M059J (cell line): ENCODE measurements at places on chromosomes 16 and 17.

- peak; percentile 51 for DNase-seq
These were observed 414 bp downstream of the NARF start for GRCh38 chr17:82458885-82459424.

- no peak for DNase-seq
These were observed 14.0 kb downstream of the C16orf74 start for GRCh38 chr16:85736921-85737320.

DNA sequence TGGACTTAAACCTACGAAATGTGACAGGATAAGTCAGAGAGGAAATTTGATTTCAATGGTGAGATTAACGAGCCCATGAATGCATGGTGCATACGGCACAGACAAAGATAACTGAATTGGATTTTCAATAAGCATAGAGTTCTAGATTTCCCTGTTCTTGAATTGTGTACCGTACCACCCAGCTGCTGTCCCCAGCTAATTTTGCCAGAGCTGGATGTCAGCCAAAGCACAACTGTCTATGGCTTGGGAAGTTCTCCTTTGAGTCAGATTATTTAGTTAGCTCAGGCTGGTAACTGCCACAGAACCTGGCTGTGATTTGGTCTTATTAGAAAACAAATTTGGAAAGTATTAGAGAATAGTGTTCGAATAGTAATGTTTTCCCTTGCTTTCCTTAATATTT, 143.1 kb downstream of the CDH13 start:
- no peak for DNase-seq

GRCh38 chr16:79707876-79708275, 107.3 kb upstream of the MAF start:
- DNase-seq: peak; percentile 10
